ENCODE measurements at places on chromosomes 5 and 9.

DNA sequence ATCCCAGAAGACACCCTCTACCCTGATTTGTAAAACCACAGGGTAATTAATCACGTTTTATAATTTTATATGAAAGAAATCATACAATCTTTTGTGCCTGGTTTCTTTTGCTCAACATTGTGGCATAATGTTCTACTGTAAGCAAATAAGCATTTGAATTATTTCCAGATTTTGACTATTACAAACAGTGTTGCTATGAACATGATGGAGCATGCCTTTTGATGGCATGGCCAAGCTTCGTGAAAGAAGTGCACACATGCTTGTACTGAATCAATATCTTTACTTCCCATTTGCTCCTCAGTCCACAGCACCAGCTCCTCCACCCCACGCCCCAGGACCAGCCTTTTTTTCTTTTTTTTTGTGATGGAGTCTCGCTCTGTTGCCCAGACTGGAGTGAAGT is 29.9 kb downstream of the ACSL6 start:
- DNase-seq, result no peak

DNA sequence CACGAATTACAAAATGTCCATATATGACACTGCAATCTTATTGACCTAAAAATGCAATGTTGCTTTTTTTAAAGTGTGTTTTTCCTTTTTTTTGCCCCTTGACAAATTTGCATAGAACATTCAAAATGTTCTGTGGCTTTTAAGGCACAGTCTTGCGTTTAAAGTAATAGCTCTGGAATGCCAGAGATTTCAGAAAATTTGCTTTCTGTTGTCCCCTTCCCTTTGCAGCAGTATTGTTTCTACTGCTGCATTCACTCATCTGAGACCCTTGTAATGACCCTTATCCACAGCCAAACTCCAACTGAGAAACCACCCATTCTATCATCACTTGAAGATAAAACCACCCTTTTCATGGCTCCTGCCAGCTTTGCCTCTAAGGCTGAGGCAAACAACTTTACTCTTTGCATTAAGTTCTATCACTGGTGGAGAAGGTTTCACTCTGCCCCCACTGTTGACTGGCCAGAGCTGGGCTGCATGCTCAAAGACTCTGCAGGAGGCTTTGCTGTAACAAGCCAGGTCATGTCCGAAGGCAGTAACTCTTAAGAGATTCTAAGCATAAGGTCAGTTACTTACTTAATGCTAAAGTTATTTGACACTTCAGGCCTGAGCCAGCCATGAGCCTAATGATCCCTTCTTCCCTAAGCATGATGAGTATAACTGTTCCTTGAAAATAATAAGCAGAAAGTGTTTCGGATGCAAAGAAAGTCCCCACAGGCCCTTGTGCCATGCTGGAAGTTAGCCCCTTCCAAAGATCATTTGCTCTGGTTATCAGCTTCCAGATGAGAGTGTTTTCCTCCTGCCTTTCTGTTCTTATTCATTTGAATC is 101.9 kb downstream of the CD180 start:
- DNase-seq, result no peak

GRCh38 chr5:164098531-164098930 is 593.1 kb downstream of the MAT2B start:
- DNase-seq, result no peak

DNA sequence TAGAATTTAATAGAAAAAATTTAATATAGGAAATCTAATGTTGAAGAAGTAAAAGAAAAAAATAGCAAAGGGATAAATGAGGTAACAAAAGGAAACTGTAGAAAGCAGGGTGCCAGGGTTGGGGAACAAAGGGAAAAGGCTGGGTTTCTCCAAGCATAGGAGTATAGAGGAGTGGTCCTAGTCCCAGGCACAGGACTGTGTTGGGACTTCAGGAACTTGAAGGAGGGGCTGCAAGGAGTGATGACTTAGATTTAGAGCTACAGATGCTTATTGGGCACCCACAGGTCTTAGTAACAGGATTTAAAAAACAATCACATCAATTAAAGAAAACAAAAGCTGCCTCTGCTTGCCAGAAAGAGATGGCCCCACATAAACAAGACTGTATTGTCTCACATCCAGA is 396.5 kb upstream of the TNC start:
- no peak for DNase-seq

DNA sequence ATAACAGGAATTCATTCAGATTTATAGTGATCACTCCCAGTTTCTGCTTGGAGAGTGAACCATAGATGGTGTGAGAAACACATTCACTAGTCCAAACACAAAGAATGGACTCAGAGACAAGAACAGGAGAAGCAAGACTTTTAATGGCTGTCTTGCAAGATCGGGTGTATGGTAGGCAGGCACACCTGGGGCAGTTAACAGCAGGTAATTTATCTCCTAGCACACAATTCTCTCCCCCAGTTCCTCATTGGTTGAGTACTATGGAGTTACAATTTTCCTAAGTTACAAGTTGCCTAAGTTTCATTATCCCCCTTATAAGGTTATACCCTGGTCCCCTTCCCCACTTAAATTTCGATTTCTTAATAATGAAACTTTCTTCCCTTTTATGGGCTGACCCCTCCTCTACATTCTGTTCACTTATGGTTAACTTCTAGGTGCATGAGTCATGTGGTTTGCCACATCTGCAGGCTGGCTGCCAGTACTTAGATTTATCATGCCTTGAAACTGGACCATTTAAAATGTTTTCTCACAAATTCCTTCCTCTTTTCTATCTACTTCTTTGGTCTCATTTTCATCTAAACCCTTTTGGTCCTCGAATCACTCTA is 623.3 kb downstream of the HINT1 start:
- peak; percentile 5 for DNase-seq

- no peak for DNase-seq
Observed at GRCh38 chr9:127938298-127938690, 640 bp upstream of the DPM2 start.

- DNase-seq, result no peak
Observed at GRCh38 chr5:7242118-7242710, 153.7 kb upstream of the ADCY2 start.

GRCh38 chr5:59666440-59667068 is 227.0 kb downstream of the PDE4D start:
- no peak for DNase-seq

- peak; percentile 22 for DNase-seq
Observed at GRCh38 chr5:138910546-138911185, 35.5 kb upstream of the LRRTM2 start.

- DNase-seq, result no peak
Observed at GRCh38 chr9:35918780-35919179, 9.5 kb downstream of the SPAAR start.

DNA sequence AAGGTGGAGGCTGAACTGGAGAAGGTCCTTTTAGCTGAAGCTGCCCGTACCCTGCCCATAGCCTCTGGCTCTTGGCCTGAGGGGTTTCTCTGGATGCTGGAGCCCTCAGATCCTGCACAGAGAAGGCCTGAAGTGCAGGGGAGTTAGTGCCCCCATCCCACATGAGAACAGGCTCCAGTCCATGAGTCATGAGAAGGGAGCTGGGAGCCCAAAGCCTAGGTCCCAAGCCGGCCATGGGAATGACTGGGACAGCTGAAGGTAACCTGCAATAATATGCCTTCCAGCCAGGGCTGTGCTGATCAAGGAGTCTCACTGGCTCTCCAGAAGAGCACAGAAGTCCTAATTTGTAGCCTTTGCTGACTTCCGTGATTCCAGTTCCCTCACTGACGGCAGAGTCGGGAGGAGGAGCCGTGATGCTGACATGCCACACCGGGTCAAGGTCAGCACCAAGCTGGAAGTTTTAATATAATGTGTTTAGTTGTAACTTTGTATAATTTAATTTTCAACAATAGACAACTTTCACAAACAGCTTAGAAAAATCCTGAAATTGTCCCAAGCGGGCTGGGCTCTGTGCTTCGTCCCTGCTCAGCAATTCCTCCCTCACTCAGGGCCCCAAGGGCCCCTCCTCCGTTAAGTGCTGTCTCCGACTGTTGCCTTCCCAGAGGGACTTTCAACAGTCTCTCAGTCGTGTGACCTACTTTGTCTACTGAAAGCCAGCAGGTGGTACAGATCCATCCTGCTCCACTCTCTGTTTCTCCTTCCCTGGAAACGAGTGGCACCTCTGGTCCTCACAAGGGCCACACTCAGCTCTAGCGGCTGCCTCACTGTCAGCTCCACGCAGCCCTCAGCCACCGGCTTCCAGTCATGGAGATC is 387.8 kb downstream of the GADD45G start:
- no peak for DNase-seq

DNA sequence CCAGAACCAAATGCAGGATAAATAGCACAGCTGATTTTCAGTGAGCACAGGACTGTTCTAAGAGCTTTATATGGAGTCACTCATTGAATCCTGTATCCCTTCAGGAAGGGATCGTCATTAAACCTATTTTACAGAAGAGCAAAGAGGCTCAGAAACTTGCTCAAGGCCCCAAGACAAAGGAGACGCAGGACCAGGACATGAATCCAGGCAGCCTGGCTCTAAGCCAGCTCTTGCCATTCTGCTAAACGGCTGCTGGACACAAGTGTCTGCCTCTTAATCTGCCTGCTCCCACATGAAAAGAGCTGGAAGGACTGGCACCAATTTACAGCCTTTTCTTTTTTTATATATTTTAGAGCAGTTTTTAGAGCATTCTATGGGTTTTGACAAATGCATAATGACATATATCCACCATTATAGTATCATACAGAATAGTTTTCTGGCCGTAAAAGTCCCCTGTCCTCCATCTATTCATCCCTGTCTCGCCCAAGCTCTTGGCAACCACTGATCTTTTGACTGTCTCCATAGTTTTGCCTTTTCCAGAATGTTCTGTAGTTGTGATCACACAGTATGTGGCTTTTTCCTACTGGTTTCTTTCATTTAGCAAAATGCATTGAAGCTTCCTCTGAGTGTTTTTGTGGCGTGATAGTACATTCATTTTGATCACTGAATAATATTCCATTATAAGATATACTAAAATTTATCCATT is 37.5 kb downstream of the RETREG1 start:
- DNase-seq, result no peak

- DNase-seq, result no peak
Observed at GRCh38 chr5:109102096-109102690, 307.6 kb downstream of the PJA2 start.

GRCh38 chr9:135332516-135332915 is 147.1 kb upstream of the PPP1R26 start:
- no peak for DNase-seq

GRCh38 chr9:38644601-38645000 is 24.2 kb upstream of the ANKRD18A start:
- no peak for DNase-seq

- no peak for DNase-seq
Observed at GRCh38 chr9:127077644-127077946, 44.8 kb downstream of the ANGPTL2 start.

- DNase-seq, result no peak
Observed at GRCh38 chr9:124258607-124259157, 933 bp downstream of the NEK6 start.

DNA sequence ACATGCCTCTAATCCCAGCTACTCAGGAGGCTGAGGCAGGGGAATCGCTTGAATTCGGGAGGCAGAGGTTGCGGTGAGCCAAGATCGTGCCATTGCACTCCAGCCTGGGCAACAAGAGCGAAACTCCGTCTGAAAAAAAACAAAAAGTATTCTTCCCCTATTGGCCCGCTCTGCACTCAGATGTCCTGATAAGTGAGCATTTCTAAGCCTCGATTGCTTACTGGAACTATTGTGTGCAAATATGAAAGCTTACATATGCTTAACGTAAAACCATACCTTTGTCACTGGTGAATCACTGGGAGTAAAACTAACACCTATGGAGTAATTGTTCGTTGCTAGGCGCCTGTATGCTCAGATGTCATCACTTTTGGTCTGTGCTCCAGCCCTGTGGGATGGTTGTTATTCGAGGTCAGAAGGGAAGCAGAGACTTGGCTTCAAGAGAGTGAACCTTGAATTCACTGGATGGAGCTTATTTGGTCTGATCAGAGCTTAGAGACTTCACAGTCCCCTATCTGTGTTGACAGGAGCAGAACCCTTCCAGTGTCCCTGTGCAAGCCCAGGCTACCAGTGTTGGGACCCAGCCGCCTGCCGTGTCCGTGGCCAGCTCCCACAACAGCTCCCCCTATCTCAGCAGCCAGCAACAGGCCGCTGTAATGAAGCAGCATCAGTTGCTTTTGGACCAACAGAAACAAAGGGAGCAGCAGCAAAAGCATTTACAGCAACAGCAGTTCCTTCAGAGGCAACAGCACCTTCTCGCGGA is 25.3 kb upstream of the LTC4S start:
- DNase-seq, result peak; percentile 13

- no peak for DNase-seq
Observed at GRCh38 chr9:109304347-109304746, 16.5 kb downstream of the EPB41L4B start.

DNA sequence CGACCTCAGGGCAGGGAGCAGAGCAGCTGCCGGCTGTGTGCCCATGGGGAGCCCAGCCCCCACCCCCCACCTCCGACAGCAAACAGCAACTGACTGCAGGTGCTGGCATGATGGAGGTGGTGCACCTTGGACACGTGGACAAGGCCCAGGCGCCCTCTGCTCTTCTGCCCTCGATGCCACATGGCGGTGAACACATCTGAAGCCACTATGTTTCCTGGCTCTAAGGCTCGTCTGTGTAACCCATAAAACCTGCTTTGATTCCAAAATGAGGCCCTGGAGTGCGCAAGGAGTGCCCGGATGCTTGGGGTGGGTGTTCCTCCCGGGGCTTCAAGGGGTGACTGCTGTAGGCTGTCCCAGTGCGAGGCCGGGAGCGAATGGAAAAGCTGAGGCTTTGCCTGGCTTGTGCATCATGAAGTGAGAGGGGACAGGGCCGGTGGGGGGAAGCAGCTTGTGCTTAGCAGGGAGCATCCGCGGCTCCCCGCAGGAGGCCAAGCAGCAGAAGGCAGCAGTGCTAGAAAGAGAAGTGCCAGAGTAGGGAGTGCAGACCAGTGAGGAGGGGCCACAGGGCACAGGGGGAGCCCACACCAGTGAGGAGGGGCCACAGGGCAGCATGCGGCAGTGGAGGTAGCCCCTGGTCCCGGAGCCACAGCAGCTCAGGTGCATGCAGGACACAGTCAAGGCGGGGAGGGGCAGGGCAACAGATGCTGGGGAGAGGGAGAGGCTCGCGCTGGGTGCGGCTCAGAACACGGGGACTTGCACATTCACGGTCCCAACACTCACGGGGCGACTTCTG is 30.0 kb downstream of the NKD2 start:
- DNase-seq, result no peak

GRCh38 chr9:70945301-70945700 is 176.1 kb downstream of the TRPM3 start:
- no peak for DNase-seq

DNA sequence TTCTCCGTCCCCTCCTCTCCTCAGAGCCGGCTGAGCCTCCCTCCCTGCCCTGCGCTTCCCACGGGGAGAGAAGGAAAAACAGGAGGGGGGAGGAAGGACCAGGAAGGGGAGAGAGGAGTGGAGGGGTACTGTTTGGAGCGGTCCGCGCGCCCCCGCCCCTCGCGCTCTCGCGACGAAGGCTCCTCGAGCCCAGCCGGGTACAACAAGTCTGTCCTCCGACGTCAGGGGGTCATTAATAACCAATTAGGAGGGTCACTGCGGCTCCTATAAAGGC is 480 bp upstream of the PRDM12 start:
- DNase-seq, result no peak

Data from activated CD4-positive, alpha-beta T cell treated with anti-CD3 and anti-CD28 coated beads, Interleukin-2, amount 50 U/mL, for 16 hours (primary cell).